Inflammatory macrophage (primary cell): ENCODE measurements at places on chromosomes 3 and 15.

DNA sequence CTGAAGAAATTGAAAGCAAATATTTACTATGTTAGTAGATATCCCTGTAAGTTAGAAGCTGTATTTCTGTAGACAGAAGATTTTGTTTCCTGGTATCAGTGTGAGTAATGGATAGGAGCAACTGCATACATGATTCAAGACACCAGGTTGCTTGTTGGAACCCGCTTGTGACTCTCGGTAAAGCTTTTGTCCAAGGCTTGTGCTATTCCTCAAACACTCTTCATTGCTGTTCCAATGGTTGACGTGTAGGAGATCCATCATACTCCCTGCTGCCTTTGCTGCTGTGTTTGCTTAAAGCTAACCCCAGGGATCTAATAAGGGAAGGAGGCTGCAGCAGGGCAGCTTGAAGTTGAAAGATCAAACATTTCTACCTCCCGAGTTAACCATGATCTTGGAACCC, 160.1 kb downstream of the RSRC1 start:
- DNase-seq = no peak

DNA sequence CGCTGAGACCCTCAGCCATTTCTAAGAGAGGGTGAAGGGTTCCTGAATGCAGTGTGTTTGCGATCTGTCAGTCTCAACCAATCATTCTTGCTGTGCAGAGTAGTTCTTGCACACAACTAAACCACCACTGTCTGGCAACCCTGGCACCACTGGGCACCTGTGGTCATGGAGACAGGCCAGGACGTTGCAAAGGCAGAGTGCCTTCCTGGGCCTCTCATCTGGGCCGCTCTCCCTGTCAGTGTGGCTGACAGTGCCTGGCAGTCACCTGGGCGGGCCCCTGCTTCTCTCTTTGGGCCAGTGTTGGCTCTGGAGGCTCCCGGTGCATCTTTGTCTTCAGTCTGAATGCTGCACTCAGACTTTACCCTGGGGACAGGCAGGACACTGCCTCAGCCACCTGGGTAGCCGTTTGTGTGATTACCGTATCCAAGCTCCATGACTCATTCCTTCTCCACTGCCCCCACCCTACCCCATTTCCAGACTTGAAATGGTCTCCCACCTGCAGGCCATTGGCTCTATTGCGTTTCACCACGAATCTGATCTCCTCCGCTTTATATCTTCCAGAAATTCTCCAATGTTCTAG, 104.6 kb upstream of the KLF13 start:
- DNase-seq = no peak

DNA sequence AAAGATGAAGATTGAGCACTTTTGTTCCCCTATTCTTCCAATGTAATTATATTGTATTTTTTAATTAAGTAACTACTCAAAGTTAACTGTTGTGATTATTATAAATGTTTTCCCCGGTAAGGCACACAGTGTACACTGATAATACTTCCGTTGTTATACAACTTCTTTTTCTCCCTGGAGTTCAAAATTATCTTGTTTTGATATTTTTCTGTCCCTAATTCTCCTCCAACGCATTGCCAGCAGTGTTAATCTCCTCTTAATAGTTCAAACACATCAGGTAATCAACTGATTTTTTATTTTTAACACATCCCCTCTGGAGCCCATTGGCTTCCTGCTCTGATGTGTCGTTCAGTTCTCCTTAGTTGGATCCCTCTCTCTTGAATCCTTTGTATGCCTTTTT, 32.3 kb upstream of the MFSD1 start:
- no peak for DNase-seq

GRCh38 chr3:177475356-177475665, 278.0 kb upstream of the TBL1XR1 start:
- no peak for DNase-seq

- DNase-seq = no peak
These were observed 54.4 kb downstream of the GTF2E1 start for GRCh38 chr3:120796976-120797375.

GRCh38 chr3:57910990-57911389, 97.2 kb upstream of the FLNB start:
- no peak for DNase-seq

GRCh38 chr3:119223511-119223910, 17.2 kb downstream of the B4GALT4 start:
- DNase-seq = no peak

GRCh38 chr15:78156653-78157052, 7.5 kb downstream of the IDH3A start:
- DNase-seq = no peak

DNA sequence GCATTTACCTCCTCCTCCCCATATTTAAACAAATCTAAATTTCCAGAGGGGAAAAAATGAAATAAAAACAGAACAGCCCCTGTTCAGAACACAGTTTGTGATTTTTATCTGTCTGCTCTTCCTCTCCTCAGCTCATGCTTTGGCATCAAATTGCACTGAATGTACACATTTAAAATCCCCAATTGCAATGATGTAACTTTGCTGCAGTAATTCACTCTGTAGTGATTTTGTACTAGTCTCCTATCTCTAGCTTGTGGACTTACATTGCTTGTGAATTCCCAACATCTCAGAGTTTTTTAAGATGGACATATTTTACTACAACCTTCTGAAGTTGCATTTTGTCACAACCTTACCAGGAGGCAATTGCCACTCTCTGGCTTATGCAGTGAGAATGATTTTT, 81.6 kb upstream of the ROBO2 start:
- DNase-seq = no peak

GRCh38 chr15:67130673-67131601, 65.5 kb downstream of the SMAD3 start:
- DNase-seq = no peak

DNA sequence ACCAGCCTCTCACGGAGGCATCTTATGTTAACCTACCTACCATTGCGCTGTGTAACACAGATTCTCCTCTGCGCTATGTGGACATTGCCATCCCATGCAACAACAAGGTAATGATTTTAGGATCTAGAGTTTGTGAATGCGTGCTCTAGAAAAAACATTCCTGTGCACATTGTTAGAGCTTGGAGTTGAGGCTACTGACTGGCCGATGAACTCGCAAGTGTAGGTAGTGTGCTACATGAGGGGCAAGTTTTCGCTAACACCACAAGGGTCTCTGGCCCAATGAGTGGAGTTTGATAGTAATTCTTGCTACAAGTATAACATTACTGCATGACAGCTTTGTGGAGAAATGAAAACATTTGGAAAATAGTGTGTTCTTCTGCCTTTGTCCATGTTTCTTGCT, 4.4 kb downstream of the RPSA start:
- DNase-seq = no peak
